ENCODE measurements at places on chromosomes 4 and X.

DNA sequence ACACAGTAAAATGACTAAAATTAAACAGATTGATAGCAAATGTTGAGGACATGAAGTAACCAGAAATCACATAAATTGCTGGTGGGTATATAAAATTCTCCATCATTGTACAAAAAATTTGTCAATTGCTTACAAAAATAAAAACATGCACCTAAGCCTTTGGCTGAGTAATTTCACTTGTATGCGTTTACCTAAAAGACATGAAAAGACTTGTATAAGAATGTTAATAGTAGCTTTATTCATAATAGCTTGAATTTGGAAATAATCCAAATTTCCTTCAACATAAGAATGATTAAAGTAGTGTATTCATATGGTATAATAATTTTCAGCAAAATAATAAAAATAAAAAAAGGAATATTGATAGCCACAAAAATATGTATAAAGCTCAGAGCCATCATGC is 37.7 kb downstream of the PDHA2 start:
- no peak for DNase-seq

DNA sequence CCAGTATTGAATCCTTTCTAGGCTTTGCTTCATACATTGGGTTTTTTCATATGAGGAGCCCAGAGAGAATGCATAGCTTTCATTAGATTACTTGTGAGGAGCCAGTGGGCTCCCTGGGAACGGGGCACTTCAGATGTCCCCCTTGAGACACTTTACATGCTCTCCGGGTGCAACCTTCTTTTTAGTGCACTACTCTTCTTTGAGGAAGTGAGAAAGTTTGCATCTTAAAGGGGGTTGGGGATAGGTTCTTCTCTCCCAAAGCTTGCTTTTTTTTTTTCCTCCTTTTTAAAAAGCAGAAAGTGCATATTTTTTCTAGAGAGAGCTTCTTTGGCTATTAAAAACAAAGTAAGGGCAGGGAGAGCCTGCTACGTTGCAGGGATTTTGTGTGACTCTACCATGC is 4.3 kb downstream of the HADH start:
- DNase-seq, result no peak

- no peak for DNase-seq
Measured at GRCh38 chr4:107801766-107802211, 22.9 kb upstream of the SGMS2 start.

GRCh38 chr4:8770518-8771257 is 101.0 kb downstream of the HMX1 start:
- no peak for DNase-seq

- no peak for DNase-seq
Measured at GRCh38 chr4:41256131-41256739, 493 bp upstream of the UCHL1 start.

DNA sequence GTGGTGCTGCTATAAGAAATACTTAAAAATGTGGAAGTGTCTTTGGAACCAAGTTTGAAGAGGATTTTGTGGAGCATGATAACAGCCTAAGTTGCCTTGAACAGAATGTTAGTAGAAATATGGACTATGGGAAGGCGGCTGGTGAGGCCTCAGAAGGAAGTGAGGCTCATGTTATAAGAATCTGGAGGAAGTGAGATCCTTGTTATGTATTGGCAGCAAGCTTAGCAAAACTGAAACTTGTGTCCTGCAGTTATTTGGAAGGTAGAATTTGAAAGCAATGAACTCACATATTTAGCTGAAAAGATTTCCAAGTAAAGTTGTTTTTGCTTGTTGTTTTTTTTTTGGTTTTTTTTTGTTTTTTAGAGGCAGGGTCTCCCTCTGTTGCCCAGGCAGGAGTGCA is 13.6 kb upstream of the MED14 start:
- no peak for DNase-seq

- DNase-seq, result no peak
Measured at GRCh38 chrX:120308558-120308957, 2.7 kb downstream of the TMEM255A start.

DNA sequence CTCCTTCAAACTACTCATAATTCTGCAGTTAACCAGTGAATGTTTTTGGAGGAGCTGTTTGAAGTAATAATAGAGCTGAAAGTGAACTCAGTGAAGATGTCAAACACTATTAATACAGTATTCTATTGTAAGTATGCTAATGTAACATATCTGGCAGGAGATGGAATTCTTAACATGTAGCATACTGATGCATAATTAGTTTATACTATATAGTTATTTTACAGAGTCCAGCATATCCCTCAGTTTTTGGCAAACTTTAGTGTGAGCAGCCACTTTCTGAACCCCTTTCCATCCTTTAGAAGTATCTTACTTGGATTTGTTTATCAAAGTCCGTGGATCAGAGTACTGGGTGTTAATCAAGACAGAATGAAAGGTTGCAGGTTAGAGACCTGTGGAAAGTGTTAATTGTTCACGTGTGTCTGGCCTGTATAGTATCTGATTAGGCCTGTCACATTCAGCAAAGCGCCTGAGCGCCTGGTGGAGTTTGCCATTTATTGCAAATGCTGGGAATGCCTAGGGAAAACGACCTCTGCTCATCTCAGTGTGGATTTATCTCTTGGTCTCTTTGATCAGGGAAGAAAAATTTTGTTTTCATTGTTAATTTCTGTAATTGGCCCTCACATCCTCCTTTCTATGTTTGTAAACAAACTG is 251.7 kb upstream of the MAD2L1 start:
- DNase-seq, result no peak

GRCh38 chr4:146029147-146029546 is 90.5 kb upstream of the ZNF827 start:
- no peak for DNase-seq

- no peak for DNase-seq
Measured at GRCh38 chr4:18923496-18924161, 902.1 kb upstream of the LCORL start.

- DNase-seq, result no peak
Measured at GRCh38 chrX:150879855-150880807, 18.3 kb downstream of the CD99L2 start.

DNA sequence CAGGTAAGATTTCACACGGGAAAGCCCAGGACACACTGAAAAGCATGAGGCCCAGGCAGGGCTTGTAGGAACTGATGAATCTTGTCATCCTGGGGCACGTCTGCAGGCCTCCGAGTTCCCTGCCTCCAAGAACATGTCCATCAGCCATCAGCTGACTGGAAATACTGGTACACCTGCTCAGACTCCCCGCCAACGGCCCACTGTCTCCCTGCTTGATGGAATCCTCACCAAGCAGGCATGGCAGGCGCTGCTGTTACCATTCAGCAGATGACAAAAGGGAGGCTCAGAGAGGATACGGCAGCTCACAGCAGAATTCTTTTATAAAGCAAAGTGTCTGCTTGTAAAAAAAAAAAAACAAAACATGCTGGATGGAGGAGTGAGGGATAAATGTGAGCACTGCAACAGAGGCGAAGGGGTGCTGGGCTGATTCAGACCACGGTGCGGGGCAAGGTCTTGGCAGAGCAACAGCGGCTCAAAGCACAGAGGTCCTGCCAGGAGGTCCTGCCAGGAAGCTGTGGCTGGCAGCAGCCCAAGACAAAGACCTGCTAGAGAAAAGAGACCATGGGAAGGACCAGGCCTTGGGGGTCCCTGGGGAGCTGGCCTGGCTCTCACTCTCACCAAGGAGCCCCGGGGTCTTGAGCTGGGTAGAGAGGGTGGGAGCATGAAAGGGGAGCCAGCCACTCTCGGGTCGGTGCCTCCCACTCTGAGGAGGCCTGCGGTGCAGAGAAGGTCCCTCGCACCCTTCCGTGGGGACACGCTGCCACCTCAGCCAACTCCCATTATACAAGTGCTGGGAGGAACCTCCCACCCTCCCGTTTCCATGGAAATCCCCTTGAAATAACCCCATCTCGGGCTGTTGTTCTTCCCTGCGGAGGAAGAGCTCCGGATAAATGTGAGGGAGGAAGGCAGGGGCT is 25.6 kb downstream of the PPP2R2C start:
- no peak for DNase-seq

DNA sequence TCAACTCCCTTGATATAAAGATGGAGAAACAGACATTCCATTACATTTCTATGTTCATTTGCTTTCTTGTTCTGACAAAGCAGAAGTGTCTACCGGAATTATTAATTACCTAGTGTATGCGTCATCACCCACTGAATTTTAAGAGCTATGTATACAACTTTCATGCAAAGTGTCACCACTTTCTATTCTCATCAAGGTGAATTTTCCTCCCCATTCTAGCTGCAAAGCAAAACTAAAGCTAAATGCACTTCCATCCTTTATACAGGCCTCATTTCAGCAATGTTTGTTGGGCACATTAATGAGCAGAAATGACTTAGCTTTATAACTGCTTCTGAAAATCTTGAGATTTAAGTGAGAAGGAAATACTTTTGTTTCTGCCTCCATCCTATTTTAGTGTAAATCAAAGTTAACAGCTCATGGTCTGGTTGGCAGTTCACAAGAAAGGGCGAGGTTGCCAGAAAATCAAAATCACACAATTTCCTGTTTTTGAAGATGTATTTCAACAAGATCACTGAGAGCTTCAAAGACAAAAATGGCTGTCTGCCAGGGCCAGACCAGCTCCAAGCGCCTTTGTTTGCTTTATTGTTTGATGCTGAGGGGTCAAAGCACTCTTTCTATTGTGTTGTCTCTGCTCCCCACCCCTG is 7.2 kb upstream of the FAM9C start:
- DNase-seq, result peak; percentile 10

- DNase-seq, result no peak
Measured at GRCh38 chr4:175351473-175351872, 433.3 kb downstream of the ADAM29 start.

GRCh38 chr4:144104509-144105130 is 35.9 kb downstream of the GYPA start:
- DNase-seq, result no peak

DNA sequence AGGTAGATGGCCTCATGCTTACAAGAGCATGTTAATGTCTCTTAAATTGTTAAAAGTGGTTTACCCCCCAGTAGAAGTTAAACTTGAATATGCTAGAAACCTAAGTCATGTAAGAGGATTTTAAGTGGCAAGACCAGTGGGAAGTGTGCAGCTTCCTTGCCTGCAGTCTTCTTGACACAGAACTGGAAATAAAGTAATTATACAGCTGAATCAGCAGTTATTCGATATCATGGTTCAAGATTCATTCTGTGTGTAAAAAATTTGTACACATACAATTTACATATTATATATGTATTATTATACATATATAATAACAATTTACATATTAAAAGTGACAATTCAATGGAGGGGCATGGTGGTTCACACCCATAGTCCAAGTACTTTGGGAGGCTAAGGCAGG is 24.1 kb downstream of the UGT2B4 start:
- DNase-seq, result no peak

GRCh38 chr4:115234405-115235093 is 121.1 kb upstream of the NDST4 start:
- no peak for DNase-seq

DNA sequence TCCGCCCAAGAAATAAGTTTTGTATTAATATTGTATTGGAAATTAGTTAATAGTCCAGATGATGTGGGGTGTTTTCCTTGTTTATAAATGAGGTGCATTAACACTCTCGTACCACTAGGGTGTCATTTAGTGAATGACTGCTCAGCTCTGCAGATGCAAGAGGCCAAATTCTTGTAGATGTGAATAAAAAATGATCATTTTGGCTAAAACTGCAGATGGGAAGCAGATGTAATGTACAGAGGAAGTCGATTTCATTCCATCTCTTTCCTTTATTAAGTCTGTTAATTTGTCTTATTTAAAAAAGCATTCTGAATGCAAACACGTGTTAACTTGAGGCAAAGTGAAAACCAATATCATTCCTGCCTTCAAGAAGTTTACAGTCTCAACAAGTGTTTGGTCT is 108.1 kb downstream of the DHX15 start:
- DNase-seq, result no peak

GRCh38 chrX:133783274-133783673 is 202.1 kb downstream of the GPC3 start:
- no peak for DNase-seq

- DNase-seq, result no peak
Measured at GRCh38 chrX:37759878-37760418, 19.9 kb upstream of the CYBB start.

DNA sequence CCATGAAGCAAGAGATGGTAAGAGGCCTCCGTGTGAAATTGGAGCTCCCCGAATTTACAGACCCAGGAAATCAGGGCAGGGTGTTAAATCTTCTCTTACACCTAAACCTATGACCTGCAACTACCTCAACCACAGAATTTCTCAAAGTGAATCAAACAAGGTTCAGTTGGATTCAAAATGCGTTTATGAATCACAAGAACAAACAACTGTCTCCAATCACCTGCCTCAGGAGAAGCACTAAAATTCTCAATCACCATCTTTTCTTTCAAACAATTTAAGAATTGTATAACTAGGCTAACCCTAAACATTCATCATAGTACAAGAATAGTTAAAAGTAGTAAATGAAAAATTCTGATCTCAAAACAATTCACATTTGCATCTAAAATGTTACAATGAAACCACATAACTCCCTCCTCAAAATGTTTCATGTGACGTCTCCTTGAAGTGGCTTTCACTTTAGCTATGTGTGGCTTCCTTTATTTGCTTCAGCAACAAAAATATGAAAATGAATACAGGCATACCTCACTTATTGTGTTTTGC is 19.2 kb downstream of the PPP3CA start:
- no peak for DNase-seq

DNA sequence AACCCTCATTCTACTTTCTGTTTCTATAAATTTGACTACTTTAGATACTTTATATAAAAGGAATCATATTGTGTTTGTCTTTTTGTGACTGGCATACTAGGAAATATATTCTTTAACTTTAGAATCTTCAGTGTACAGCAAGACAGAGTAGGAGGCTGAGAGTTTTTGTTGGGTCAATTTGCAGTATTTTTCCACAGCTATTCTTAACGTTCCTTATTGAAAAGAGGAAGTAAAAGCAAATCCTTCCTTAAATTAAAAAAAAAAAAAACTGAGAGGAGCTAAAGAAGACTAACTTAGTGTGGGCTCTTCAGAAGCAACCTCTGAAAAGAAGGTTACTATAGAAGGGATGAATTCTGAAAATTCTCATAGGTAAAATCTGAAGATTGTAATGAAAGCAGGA is 1194.6 kb downstream of the ADGRL3 start:
- no peak for DNase-seq

GRCh38 chr4:99219072-99219471 is at the start of gene ADH6:
Gene ADH6, minus strand, starts transcription at chr4:99219246. Its CDS starts 94 bp downstream, at chr4:99219152.
- DNase-seq, result no peak

DNA sequence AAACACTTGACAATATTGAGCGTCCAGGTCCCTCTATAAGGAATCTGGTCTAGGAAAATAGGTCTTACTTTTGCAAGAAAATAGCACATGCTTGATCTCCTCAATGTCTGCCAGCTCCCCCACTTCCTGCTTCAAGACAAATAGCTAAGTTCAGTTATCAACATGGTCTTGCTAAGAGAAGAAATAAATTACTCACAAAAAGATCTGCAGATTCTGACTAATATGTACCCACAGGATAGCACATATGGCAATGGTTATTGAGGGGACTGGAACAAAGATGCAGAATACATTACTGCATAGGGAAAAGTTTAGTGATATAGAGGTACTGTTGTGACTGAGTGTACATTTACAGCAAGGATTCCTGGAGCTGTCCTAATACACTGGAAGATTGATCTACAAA is 457.5 kb upstream of the GRID2 start:
- no peak for DNase-seq
